ENCODE measurements at places on chromosomes 2 and 18. TPM values are rescaled to one million over a fixed set of nuclear protein-coding genes. Genes with fewer than 3 reads are reported as not detected.

NYAP2 gene
- total RNA-seq: not detected

FBXO48 gene
- total RNA-seq: 0.98 TPM

DNA sequence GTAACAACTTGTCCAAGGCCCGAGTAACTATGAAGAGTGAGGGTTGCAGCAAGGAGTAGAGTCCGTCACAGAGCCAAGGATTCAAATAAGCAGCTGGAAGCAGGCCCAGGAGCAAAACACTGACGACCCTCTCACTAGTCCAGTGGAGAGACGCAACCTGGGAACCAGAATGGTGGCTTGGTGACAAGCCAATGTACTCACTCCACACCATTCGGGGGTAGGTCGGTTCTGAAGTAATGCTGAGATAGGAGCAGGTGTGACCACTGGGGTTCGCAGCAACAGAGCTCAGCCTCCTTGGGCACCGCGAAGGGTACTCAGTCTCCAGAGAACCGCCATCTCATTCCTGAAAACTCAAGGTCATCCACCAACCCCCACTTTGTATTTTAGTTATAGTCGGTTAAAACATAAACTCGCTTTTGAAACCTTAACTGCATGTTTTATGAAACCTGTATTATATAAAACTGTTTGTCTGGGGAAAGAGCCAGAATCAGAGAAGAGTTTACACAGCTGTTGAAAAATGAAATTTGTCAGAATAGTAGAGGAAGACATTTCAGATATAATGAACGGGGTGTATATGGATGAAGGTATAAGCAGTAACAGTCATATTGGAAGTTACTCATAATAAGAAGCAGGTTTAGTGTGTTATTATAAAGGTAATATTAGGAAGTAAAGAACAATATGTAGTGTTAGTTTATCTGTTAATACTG, 8.6 kb downstream of the ANKRD62 start:
- no peak for DNase-seq

DNA sequence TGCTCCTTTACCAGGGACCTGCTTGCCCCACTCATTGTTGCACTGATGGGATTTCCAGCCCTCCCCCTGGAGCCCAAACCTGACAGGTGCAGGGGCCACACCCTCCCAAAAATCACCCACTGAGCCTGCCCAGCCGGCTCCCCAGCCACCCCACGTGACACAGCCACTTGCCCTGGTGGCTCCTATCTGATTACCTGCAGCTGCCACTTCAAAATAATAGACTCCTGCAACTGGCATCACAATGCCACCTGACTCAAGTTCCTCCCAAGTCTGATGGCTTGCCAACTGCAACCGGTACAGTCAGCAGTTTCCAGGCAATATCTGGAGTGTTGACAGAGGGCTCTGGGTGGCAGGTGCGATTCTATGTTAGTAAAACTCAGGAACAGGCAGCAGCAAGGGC, 66.2 kb downstream of the CRACDL start:
- peak; percentile 92 for DNase-seq

GRCh38 chr18:45167631-45168280, 447.5 kb upstream of the SLC14A2 start:
- DNase-seq: no peak

DNA sequence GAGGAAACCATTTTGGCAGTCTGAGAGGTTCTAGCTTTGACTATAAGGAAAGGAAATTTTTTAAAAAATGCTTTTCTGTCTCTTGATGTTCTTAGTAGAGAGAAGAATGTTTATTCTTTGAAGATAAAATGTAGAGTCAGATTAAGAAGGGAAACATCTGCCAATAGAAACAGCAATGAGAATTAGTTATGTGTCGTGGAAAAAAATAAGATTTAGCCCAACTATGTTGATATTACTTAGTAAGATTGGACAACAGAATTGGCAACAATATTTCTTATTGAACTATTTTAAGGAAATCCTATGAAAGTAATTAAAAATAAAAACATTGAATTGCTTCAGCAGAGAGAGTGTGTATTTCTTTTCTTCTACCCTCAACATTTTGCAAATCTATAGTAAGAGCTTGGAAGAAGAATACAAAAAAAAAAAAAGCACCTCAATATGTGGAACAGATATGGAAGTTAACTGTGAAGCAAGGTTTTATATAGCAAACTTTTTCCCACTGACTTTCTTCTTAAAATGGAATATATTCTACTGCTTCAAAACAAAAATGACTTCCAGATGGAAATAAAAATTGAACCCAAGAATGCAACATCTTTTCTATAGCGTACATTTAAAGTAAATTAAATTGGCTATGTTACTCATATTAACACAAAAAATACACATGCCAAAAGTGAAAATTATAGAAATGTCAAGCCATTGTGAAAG, 177.9 kb downstream of the FAM124B start:
- no peak for DNase-seq

GRCh38 chr2:78486565-78486964, 538.9 kb upstream of the REG3G start:
- no peak for DNase-seq

DNA sequence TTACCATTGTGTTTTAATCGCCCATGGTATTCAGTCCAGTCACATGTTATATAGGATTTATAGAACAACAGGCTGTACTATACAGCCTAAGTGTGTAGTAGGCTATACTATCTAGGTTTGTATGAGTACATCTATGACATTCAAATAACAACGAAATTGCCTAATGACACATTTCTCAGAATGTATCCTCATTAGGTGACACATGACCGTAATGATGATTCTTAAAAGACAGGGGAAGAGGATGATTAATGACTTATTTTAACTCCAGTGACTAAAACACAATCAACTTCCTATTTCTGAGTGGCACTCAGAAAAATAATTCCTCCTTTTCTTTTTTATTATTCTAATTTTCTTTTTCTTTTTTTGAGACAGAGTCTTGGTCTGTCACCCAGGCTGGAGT, 63.0 kb upstream of the ACSL3 start:
- no peak for DNase-seq

Data from lower leg skin (tissue), 4 donors.